Stimulated activated CD4-positive, alpha-beta T cell treated with anti-CD3 and anti-CD28 coated beads, Interleukin-1b, Interleukin-23, amount 100 ng/mL, for 1 hour (primary cell): ENCODE measurements at places on chromosomes 7 and 10.

DNA sequence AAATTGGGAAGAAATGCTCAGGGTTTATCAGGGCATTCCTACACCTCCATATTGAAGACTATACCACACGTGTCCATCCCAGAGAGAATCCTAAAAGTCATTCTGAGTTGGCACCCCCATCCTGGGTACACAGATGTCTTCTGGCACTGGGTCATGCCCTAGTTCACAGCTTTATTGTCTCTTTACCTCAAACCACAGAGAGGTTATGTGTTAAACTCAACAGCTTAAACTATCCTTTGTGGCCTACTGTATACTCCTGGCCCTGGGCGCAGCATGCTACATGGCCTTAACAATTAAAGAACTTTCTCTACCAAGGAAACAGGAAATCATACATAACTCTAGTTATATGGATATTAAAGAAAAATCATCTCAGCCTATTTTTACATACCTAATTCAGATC, 115.6 kb upstream of the SEM1 start:
- no peak for DNase-seq

DNA sequence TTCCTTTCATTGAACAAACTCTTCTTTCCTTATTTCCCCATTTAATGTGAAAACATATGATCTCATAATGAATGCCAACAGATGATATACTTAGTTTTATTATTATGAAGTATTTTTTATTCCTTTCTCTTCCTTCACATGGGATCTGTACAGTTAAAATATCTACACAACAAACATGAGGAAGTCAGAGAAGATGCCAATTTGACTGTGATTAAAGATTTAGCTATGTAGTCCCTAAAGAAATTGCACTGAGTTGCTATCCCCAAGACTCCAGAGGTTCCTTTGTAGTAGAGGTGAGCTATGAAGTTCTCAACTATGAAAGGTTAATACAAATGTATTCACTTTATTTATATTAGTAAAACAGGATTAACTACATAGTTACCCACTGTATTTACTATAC, 60.6 kb upstream of the LRRN3 start:
- DNase-seq = no peak

GRCh38 chr7:80550005-80550404, 38.1 kb upstream of the GNAT3 start:
- no peak for DNase-seq

DNA sequence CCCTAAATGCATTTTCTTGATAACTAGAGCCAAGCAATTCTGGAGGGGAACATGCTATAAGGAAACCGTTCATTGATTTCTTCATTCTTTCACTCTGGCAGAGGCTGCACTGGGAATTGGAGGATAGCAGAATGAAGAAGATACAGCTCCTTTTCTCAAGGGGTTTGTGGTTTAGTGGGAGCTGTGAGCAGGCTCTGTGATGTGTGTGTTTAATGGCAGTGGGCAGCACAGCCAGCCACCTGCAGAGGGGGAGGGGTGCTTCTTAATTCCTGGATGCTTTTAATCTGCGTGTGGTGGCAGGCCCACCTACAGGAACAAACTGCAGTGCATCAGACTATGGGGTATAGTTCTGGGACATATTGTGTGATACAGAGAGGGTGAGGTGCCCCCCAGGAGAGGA, 31.9 kb downstream of the RPS24 start:
- DNase-seq = no peak

GRCh38 chr10:43372765-43373361, 1.4 kb downstream of the FXYD4 start:
- DNase-seq = no peak

GRCh38 chr7:28400838-28401360, 11.4 kb upstream of the CREB5 start:
- no peak for DNase-seq

DNA sequence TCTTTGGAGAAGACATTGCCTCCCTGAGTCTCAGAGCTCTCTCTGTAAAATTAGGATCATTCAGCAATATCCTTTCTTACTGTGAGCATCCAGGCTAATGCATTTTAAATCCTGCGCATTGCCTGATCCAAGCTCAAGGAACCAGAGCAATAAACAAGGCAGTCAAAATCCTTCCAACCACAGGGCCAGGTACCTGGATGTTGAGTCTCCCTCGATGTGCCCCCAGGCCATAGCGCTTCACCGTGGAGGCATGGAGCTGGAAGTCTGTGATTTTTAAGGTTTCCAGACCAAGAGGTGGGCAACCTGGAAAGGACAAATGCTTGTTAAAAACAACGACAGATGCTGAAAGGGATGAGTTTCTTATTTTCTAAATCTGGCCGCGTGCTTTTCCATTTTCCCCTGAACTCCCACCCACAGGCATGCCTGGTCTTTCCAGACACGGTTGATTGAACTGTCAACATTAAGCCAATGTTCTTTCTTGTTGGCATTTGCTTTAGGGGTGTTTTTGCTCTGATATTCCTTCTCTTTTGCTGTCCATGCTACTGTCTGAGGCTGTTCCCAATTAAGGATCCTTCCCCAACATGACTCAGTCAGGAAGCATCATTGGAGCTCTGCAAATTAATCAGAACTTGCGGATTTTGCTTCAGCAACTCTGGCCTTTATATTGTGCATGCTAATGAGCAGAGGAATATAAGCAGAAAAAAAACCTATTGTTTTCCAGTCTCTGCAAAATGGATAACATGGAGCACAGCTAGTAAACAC, 29.0 kb downstream of the CPXM2 start:
- no peak for DNase-seq

DNA sequence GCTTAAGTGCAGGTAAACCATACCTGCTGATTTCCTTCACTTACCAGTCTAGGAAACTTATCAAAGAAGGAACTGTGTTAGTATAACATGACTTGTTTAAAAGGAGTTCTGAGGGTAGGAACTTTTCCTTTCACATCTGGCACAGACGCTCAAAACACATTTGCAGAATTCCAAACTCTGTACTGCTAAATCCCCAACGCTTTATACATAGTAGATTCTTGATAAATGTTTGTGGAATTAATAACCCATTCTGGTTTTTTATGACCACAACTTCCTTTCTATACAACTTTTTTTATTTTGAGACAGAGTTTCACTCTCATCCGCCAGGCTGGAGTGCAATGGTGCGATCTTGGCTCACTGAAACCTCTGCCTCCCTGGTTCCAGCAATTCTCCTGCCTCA, 7.7 kb upstream of the TRUB1 start:
- no peak for DNase-seq

DNA sequence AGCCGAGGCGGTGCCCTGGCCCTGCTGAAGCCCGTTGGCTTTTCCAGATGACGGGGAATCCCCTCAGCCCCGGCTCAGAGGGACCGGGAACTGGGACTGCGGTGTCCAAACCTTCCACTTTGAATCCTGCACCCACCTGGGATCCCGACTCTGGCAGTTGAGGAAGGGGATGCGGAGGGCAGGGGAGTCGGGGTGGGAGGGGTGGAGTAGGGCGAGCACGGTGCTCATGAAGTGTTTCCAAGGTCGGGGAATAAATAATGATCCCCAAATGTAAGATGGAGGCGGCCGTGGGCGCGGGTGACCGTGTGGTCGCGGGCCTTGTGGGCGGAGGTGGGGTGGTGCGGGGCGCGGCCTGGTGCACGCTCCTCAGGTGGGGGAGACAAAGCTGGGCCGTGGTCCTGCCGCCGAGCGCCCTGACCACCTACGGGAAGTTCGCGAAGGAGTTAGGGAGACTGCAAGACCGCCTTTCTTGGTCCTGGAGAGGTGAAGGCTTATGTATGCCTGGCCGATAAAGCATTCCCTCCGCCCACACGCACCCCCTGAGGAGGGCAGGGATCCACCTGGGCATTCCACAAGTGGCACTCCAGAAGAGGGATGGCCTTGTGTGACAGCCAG, 1.4 kb downstream of the MTURN start:
- DNase-seq = no peak

- no peak for DNase-seq
These were observed 70.8 kb downstream of the CREB5 start for GRCh38 chr7:28483112-28483511.

DNA sequence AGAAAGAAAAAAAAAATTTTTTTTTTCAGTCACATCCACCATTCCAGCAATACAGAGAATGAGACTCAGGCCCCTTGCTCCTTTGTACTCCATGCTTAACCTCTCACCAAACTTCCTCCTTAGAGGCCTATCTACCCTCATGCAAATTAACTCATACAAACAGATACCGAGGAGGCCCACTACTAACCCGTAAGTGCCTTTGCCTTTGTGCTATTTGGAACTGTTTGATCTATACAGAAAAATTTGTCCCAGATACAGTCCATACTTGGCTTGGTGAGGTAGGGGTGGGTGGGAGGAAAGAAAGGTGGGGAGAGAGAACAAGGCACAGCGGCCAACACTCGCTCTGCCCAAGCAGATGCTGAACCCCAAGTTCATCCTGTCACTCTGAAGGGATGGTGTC, 87.8 kb upstream of the DUSP5 start:
- DNase-seq = no peak

- no peak for DNase-seq
These were observed 3.8 kb downstream of the AGAP3 start for GRCh38 chr7:151089893-151090730.
